ENCODE measurements at places on chromosomes 4 and X.

GRCh38 chr4:141571362-141571761, 65.0 kb upstream of the IL15 start:
- DNase-seq = no peak

GRCh38 chr4:88859191-88859812, 161.7 kb upstream of the NAP1L5 start:
- no peak for DNase-seq

DNA sequence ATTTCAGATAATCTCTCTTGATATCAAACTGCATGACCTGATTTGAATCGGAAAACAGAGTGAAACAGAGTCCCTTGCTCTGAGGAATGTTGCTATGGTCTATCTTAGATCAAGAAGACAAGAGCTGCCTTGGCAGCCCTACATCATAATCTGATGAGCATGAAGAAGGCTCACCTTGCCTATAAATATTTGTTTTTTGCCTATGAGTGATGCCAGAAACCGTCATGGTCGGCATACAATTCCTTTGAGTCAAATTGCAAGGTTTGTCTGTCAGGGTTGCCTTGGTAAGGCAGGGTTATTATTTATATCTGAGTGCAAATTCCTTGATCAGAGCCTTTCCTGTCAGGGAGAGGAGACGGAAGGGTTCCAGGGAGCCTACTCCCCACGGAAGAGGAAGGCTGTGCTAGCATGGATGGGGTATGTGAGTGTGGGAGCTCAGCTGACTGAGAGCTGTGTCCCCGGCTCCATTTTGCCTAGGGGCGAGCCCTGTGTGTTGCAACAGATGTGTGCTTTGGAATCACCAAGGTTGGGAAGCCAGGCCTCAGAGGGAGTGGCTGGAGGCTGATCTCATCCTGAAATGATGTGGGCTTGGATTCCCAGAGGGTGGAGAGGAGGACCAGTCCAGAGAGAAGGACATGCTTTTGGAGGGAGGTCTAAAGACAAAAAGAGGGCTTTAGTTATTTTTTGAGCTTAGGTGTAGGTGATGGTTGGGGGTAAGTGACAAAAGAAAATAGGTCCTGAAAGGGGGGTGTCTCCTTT, 43.6 kb downstream of the RTL9 start:
- DNase-seq = no peak

DNA sequence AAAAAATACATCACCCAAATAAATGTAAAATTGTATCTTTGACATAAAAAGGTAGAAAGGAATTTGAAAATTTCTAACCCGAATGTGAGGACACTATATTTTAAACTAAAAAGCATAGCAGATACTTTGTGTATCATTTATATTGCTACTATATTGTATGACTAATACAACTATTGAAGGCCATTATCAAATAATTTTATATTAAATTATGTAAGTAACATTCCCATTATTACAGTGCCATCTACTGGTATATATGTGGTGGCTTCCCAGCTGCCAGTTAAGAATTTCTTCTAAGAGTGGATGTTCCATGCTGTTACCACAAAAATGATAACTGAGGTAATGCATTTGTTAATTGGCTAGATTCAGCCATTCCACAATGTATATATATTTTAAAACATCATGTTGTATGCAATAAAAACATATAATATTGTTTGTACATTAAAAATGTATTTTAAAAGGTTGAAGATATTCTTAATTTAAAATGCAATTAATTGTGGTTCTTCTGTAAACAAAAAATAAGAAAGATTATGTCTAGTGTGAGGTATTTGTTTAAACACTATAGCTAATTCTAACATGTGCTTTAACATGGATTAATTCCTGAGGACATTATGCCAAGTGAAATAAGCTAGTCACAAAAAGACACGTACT, 65.3 kb downstream of the EGF start:
- DNase-seq = no peak

DNA sequence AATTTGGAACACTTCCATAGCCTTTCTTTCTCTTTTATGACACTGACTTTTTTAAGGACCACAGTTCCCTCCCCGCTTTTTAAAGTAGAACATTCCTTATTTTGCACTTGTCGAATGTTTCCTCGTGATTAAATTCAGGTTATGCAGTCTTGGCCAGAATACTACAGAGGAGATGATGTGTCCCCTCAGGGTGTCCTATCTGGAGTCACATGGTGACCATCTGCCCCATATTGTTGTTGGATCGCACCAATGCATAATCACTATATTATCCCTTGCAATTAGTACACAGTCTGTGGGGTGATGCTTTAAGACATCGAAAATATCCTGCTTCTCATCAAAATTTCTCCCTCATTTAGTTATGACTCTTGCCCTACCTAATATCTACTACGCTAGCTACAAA, 27.4 kb downstream of the WDFY3 start:
- no peak for DNase-seq

DNA sequence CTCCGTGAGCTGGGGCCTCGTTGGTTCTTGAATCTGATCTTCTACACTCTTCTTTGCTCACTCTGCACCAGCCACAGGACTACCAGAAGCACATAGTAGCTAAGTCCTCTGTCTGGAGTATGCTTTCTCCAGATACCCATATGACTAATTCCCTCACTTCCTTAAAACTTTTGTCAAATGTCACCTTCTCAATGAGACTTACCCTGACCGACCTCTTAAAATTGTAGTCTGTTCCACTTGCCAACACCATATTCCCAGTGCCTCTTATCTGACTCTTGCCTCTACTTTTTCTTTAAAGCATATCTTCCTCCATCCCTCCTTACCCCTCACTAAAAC, 10.0 kb downstream of the PARM1 start:
- DNase-seq = no peak

DNA sequence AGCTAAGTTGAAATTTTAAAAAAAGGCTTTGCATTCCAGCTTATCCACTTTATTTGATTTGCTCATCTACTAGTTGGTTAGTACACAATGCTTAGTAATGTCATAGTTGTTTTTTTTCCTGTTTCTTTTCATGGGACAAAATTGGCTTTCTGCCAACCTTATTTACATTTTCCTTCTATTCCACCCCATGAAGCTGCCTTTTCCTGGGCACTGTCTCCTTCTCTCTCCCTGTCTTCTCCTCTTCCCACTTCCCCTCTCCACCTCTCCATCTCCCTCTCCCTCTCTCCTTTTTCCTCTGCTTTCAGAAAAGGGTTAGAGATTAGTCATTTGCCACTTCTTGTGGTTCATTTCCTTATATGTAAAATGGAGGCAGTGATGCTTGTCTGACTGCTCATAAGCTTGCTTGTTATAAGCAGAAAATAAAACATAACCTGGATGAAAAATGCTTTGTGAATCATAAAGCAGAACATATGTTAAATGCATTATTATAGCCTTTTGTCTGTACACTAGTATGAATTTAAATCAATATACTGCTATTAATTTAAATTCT, 181.9 kb downstream of the CEP135 start:
- DNase-seq = no peak

DNA sequence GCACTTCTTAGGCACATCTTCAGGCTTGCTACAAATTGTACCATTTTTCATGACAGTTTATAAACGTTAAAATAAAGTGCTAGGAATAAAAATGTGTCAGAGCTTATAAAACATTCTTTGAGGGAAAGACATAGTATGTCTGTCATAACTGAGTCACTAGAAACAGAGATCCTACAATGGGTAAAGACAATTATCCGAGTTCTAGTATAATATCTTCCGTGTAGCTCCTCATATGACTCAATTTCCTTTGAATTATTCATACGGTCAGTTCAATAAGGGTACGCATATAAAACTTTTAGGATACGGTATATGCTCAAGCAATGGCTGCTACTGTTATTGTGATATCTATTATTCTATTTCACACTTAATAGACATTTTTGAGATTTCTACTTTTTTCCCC, 349.1 kb downstream of the PCDH10 start:
- DNase-seq = no peak

- DNase-seq = no peak
These were observed 304 bp upstream of the SPIN2A start for GRCh38 chrX:57137501-57137900.

GRCh38 chr4:79757600-79757999, 315.4 kb downstream of the ANTXR2 start:
- no peak for DNase-seq

DNA sequence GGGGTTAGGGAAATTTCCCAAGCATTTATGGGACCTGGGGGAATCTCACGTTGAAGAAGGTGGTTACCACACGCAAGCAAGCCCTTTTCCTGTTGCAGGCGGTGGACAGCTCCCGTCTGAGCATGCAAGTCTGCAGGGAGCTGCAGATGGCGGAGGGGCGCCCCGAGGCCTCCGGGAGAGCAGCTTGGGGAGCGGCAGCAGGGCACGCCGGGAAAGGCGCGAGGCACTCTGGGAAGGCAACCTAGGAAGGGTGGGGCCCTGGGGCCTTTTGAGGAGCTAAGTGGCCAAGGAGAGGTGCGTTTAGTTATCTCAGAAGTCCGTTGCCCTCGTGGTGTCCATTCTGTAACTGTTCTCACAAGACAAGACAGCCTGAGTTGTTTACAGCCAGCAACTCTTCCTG, 57.0 kb upstream of the SLC25A4 start:
- DNase-seq = no peak

GRCh38 chr4:184534511-184535391, 60.4 kb upstream of the IRF2 start:
- no peak for DNase-seq

DNA sequence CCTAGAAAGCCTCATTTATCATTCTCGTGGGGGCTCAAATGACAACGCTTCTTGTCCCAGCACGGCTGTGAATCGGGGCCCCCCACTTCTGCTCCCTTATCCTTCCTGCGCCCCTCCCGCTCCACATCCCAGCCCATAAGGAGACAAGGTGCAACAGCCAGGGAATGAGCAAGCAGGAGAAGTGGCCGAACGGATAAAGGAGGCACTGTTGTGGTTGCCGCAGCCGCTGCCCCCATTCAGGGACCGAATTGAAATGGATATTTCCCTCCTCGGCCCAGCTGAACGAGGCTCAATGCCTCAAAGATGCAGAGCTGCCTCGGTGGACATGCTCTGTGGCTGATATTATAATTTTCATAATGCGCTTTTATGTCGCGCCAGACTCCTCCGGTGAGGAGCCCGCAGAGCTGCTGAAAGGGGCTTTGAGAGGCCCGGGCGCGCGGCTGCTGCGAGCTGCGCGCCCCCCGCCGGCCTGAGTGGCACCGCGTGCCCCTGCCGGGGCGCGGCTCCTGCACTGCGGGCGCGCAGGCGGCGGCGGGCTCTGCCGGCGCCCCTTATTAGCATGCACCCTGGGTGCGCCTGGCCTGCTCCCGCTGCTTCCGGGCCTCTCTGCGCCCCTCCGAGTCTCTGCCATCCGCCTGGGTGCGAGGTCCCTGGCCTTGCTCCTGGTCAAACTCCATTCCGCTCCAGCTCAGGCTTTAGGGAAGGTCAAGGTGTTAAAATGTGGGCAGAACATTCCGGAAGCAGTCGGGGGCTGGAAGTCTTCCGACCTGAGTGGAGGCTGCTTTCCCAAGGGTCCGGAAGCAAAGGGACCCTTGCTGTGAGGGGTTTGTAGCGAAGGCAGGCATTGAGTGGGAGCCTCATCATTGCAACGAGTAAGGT, 68.2 kb upstream of the TMEM33 start:
- no peak for DNase-seq
